A549 treated with RU486 at 1 μM for 4 hours (cell line): ENCODE measurements at places on chromosomes 1 and 21. TPM values are rescaled to one million over a fixed set of nuclear protein-coding genes. Genes with fewer than 3 reads are reported as not detected.

TEKT2 gene
- not detected in 5 replicates for total RNA-seq

OR2L3 gene
- not detected in 5 replicates for total RNA-seq

CRNN gene
- total RNA-seq, result not detected in 5 replicates

UTS2 gene
- not detected in 5 replicates for total RNA-seq

TNFRSF4 gene
- total RNA-seq, result 0.22 TPM in 1 of 5 replicates, not detected in the others

MTFR1L gene
- total RNA-seq, result 20.6 to 24.0 TPM (median 23.4 TPM) in 5 replicates

IL19 gene
- total RNA-seq, result not detected in 5 replicates

UBASH3A gene
- total RNA-seq, result 0.08 to 0.33 TPM (median 0.09 TPM) in 5 replicates

OLFML2B gene
- total RNA-seq, result 0.32 to 0.67 TPM (median 0.38 TPM) in 5 replicates

LBR gene
- 27.0 to 44.7 TPM (median 43.0 TPM) in 5 replicates for total RNA-seq

MAP3K6 gene
- total RNA-seq, result 5.9 to 13.2 TPM (median 11.4 TPM) in 5 replicates

HPCAL4 gene
- 0.22 to 0.35 TPM (median 0.28 TPM) in 5 replicates for total RNA-seq

NFASC gene
- total RNA-seq, result 1.1 to 2.0 TPM (median 1.2 TPM) in 5 replicates

LAMC1 gene
- total RNA-seq, result 101 to 130 TPM (median 110 TPM) in 5 replicates

GBP6 gene
- not detected in 5 replicates for total RNA-seq

MYBPH gene
- not detected in 5 replicates for total RNA-seq

FBXO28 gene
- total RNA-seq, result 21.4 to 28.2 TPM (median 26.5 TPM) in 5 replicates

PCSK9 gene
- total RNA-seq, result 2.5 to 5.1 TPM (median 3.9 TPM) in 5 replicates

FABP3 gene
- total RNA-seq, result not detected in 5 replicates

HES2 gene
- total RNA-seq, result 2.3 to 4.7 TPM (median 4.2 TPM) in 5 replicates

RPTN gene
- not detected in 5 replicates for total RNA-seq

SPRR2B gene
- not detected in 5 replicates for total RNA-seq

HSD3B2 gene
- total RNA-seq, result not detected in 5 replicates

NSL1 gene
- total RNA-seq, result 26.8 to 41.6 TPM (median 29.4 TPM) in 5 replicates

OR6P1 gene
- not detected in 5 replicates for total RNA-seq

CHODL gene
- not detected in 5 replicates for total RNA-seq

LRRC39 gene
- 0.05 to 0.14 TPM in 2 of 5 replicates, not detected in the others for total RNA-seq

GPX7 gene
- total RNA-seq, result 0.10 TPM in 1 of 5 replicates, not detected in the others

GSTM1 gene
- not detected in 5 replicates for total RNA-seq

TMEM240 gene
- total RNA-seq, result 0.22 to 0.52 TPM (median 0.36 TPM) in 5 replicates

AMY1C gene
- not detected in 5 replicates for total RNA-seq

TMEM269 gene
- 0.08 to 0.18 TPM (median 0.12 TPM) in 4 of 5 replicates, not detected in the other for total RNA-seq

AVPR1B gene
- not detected in 5 replicates for total RNA-seq

NHLH1 gene
- total RNA-seq, result 0.34 to 0.70 TPM (median 0.42 TPM) in 5 replicates

LRRIQ3 gene
- total RNA-seq, result 0.35 to 1.0 TPM (median 0.70 TPM) in 5 replicates

CCDC185 gene
- total RNA-seq, result 0.06 to 0.14 TPM (median 0.14 TPM) in 3 of 5 replicates, not detected in the others

FCRLA gene
- not detected in 5 replicates for total RNA-seq

PCP4L1 gene
- total RNA-seq, result 0.09 to 0.13 TPM in 2 of 5 replicates, not detected in the others

LCE2C gene
- total RNA-seq, result not detected in 5 replicates

JUN gene
- 39.7 to 65.5 TPM (median 55.0 TPM) in 5 replicates for total RNA-seq

TNFAIP8L2 gene
- total RNA-seq, result not detected in 5 replicates

PADI1 gene
- total RNA-seq, result 1.4 to 2.7 TPM (median 1.7 TPM) in 5 replicates

DAB1 gene
- total RNA-seq, result not detected in 5 replicates

CACHD1 gene
- total RNA-seq, result 1.5 to 2.1 TPM (median 1.7 TPM) in 5 replicates

SPRR2D gene
- total RNA-seq, result not detected in 5 replicates

CACNA1S gene
- not detected in 5 replicates for total RNA-seq

AMY1A gene
- total RNA-seq, result not detected in 5 replicates

L1TD1 gene
- not detected in 5 replicates for total RNA-seq

S100B gene
- not detected in 5 replicates for total RNA-seq

AQP10 gene
- not detected in 5 replicates for total RNA-seq

ASAP3 gene
- total RNA-seq, result 3.6 to 4.2 TPM (median 4.0 TPM) in 5 replicates

OR2M3 gene
- not detected in 5 replicates for total RNA-seq

ACTN2 gene
- 0.02 to 0.07 TPM in 2 of 5 replicates, not detected in the others for total RNA-seq
